ENCODE measurements at places on chromosomes 3 and 15.

DNA sequence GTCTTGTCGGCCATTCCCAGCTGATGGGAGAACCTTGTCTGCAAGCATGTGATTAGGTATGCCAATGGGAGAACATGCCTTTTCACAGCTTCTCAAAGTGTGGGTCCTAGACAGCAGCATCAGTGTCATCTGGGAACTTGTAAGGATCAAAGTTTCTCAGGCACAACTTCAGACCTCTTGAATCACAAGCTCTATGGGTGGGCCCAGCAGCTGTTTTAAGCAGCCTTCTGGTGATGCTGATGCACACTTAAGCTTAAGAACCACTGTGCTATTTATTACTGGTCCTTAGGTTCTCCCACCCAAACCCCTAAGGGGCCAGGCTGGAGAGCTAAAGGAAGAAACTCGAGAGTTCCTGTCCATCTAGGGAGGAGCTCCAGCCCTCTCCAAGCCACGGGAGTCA is 453.9 kb upstream of the PROK2 start:
- DNase-seq, result no peak

DNA sequence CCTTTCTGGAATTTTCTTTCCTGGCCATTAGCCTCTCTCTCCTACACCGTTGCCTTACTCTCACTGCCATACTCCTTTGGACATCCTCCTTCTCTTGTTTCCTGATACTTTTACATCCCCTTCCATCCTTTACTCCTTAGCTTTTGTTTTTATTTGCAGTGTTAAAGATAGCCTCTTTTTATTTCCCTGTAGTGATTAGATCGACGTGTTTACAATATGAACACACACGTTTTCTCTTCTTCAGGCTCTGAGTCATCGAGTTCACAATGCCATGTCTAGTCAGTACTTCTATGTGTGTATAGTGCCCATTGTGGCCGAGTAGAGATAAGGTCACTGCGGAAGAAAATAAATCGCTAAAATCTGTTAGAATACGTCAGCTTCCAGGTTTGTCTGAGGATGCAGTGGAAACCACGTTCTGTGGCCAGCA is 208.5 kb downstream of the LPP start:
- DNase-seq, result no peak

DNA sequence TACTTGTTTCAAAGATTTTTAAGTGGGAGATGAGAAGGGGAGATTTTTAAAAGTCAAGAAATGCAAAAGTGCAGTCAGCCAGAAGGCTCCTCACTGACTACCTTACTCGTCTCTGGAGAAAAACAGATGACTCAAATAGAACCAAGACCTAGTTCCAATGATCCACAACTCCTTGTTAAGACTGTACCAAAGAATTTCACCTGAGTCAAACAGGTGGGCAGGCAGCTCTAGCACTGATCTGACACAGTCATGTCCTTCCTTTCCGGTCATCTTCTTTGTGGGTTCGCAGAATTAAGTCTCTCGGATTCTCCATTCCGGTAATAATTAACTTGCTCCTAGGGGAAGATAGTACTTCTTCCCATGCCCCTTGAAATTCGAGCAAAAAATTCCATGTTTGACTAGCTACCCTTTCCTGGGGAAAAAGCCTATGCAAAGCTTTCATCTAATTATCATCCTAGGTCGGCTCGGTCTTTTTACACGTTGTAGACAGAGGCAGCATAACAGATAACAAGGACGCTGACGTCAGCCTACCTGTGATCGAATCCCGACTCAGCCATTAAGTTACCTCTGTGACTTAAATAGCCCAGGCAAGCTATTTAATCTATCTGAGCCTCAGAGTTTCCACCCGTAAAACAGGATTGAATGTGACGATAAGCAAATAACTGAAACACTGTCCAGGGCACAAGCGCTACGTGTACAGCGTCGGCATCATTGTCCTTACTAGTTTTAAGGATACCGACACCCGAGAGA is 758 bp downstream of the SELENOK start:
- DNase-seq, result peak; percentile 31

GRCh38 chr15:57340682-57341259 is 35.5 kb upstream of the CGNL1 start:
- peak; percentile 65 for DNase-seq

- no peak for DNase-seq
Measured at GRCh38 chr3:16849795-16850194, 35.0 kb upstream of the PLCL2 start.

DNA sequence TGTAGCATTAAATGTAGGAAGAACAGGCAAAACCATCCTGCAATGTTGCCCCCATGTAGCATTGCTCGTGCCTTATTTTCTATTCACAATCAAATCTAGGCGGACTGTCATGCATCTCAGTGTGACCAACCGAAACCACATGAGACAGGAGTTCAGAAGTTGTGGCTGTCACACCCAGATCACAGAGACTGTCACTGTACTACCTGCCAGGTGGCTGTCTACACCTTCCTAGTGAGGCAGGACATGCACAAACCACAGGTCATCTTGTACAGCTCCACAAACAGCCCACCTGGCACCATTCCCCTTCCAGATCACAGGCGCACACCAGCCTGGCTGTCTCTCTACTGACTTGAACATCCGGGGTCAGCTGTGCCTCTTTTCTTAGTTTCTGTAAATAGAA is 392.8 kb downstream of the OCA2 start:
- no peak for DNase-seq

DNA sequence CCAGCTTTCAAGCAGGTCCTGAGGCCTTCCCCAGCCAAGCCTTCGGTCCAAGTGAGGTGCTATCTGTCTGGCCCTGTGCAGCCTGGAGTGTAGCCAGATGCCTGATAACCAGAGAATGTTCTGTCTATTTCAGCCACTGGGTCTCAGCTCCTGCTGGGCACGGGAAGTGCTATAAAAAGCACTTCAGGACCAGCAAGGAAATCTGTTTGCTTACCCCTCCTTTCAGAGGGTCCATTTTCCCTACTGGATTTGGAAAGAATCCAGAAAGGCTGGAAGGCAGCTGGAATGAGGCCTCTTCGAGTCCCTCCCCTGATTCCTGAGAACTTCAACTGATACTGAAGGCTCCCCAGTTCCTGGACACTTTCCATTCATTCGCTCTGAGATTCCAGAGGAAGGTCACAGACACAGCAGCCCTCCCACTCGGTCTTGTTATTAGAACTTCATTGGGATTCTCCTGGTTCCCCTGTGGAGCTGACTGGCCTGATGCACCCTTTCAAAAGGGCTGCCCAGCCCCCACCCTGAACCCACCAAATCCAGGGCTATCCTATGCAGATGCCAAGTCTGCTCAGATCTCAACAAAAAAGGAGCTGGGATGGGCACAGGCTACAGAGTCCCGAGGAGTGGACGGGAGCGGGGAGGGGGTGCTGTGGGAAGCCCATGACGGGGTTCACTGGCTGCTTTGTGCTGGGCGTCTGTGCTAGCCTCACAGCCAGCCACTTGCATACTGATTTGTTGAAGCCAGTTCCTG is 70.4 kb downstream of the UMPS start:
- no peak for DNase-seq

- DNase-seq, result no peak
Measured at GRCh38 chr3:155872904-155873646, 2.6 kb downstream of the GMPS start.

DNA sequence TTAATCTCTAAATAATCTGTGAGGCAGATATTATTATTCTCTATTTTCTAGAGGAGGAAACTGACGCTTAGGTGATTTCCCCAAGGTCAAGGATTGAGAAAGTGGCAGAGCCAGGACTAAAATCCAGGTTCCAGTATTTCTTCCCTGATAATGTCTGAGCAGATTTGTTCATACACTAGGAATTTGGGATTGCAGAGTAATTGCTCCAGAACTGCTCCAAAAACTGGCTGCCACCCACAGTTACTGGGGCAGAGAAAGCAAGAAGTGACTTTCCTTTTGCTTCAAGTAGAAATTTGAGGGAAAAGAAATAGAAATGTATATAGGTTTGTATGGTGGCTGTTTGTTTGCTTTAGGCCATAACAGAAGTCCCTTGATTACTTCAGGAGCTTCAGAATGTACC is 60.6 kb downstream of the SLC12A8 start:
- no peak for DNase-seq
